Right renal cortex interstitium (tissue), 3 donors: ENCODE measurements at places on chromosomes 12 and 14. TPM values are rescaled to one million over a fixed set of nuclear protein-coding genes. Genes with fewer than 3 reads are reported as not detected.

The CD69 gene
- polyA plus RNA-seq: 3.8 TPM

The TMEM229B gene
- 3.0 TPM for polyA plus RNA-seq

DNA sequence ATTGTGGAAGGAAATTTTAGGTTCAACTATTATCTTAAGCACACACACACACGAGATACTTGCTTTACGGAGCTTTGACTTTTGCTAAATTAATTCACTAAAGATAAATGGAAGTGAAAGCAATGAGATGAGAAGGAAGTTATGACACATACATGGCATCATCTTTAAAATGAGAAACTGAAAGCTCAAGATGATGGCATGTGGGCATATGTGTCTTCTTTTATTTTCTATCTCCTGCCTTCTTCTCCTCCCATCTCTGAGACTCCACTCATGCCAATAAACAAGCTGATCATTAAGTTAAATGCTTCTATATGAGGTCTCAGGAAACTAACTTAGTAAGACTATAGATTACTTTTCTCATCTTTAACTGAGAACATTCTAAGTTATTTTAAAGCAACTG is 216.7 kb downstream of the MED13L start:
- DNase-seq: no peak

The SERPINA12 gene
- 0.29 TPM for polyA plus RNA-seq

The HOXC10 gene
- polyA plus RNA-seq: 63.5 TPM

DNA sequence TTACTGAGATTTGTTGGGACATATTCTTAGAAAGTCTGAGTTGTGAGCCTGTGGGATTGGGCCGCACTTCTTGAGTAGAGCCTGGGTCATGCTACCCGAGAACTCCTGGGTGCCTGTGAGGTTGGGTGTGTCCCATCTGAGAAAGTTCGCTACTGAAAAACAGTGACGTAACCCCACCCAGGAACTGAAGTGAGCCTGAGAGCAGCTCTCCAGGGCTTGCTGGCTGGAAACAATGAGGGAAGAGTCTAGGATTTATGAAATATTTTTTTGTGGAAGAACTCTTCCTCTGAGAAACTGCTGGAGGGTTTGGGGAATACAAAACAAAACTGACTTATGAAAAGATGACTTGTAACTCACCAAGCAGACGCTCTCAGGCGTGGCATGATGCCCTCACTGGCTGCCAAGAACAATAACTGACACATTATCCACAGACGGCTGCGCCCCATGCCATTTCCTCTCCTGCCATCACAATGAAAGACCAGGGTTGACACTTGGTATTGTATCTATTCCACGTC is 69.2 kb downstream of the RASSF3 start:
- DNase-seq: no peak

The RAB35 gene
- 34.4 TPM for polyA plus RNA-seq

DNA sequence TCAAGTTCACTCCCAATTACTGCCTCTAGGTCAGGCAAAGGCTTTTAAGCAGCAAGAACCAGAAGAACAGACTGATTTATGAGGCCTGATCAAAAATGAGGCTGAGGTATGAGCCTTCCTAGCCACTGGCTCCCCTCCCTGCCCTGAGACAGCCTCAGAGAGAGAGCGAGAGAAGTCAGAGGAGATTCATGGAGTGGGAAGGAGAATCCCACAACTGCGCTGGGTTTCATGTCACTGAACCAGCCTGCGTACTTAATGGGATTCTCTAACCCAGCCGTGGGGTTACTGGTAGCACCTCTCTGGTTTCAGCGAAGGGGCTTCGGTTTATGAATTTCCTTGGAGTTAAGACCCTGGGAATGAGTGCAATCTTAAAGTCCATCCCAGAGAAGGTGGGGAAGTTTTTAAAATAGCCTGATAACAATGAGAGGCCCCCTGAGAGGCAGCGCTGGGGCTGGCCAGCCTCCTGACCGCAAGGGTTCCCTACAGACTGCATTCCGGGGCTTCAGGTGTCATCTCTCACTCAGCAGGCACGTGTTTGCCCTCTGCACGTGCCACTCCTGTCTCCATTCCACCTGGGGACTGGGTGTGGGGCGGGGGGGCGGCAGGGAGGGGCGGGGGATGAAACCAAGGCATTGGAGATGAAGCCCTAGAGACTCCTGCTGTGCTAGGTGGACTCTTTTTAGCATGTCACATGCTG is 6.1 kb upstream of the GPRC5A start:
- no peak for DNase-seq

GRCh38 chr14:61153914-61154545 is 127.1 kb downstream of the TMEM30B start:
- DNase-seq: no peak

The SERPINA3 gene
- 0.14 TPM for polyA plus RNA-seq

GRCh38 chr12:98587084-98587483 is 6.4 kb upstream of the SLC25A3 start:
- DNase-seq: no peak

GRCh38 chr14:71319666-71320065 is 412.4 kb downstream of the PCNX1 start:
- no peak for DNase-seq

- DNase-seq: no peak
Observed at GRCh38 chr14:30541318-30541717, 17.6 kb upstream of the G2E3 start.

GRCh38 chr14:61479746-61480502 is 158.5 kb downstream of the PRKCH start:
- no peak for DNase-seq

- no peak for DNase-seq
Observed at GRCh38 chr12:45017916-45018315, 33.0 kb downstream of the DBX2 start.

The SCNN1A gene
- polyA plus RNA-seq: 68.1 TPM

DNA sequence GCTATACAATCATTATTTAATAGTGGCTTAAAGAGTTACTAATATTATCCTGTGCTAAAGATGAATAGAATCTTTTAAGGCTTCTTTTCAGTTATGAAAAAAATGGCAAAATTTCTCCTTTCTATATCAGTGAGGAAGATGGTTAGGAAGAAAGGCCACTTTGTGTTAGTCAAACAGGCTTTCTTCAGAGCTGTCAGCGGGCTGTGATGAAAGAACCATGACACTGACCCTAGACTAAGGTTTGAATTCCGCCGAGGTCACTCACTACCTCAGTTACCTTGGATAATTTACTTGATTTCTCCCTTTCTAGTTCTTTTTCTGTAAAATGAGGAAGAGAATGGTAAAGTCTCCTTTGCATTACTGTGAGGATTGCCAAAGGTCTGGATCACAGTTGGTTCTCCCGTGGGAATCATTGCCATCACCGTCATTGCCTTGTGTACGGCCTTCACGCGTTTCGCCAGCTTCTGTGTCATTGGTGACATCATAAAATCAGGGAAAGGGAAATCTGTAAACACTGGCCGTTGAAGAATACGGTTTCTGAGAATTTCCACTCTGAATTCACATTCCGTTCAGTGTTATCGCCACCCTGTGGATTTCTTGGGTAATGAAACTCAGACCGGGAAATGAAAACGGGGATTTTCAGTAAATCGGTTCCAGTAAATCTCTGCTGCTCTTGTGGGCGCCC is 26.7 kb upstream of the YBX3 start:
- DNase-seq: peak; percentile 81

DNA sequence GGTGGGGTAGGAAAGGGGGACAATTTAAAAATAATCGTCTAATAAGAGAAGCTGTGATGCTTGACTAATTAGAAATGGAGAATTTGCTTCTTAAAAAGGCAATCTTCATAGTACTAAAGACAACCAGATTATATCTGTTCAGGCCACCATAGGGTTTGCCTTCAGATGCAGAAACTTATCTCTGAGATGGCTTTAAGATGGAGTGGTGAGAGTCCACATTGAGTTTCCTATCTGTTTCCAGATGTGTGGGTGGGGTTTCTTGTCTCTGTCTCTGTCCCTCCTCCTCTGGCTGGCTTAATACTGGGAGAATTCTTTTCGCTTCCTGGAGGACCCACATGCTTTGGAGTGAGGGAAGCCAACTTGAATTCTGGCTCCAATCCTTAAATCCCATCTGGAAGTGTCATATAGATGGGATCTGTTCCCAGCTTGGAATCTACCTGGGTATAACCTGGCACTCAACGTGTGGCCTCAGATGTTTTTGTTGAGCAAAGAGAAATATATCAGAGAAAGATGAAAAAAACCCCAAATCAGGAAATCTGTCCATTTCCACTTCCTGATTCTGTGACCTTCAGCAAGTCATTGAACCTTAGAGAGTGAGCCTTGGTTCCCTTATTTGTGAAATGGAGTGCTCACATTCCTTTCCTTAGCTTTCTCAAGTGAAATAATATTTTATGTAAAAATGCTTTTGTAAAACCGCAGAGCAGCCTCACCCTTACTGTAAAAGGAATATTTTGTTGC is 66.4 kb downstream of the CHST11 start:
- DNase-seq: no peak

- DNase-seq: no peak
Observed at GRCh38 chr14:79878785-79879184, 332.5 kb downstream of the DIO2 start.

The CCDC197 gene
- polyA plus RNA-seq: not detected

- no peak for DNase-seq
Observed at GRCh38 chr14:89418976-89419375, 1.9 kb upstream of the FOXN3 start.

GRCh38 chr14:32044454-32044853 is 32.6 kb upstream of the ARHGAP5 start:
- no peak for DNase-seq

DNA sequence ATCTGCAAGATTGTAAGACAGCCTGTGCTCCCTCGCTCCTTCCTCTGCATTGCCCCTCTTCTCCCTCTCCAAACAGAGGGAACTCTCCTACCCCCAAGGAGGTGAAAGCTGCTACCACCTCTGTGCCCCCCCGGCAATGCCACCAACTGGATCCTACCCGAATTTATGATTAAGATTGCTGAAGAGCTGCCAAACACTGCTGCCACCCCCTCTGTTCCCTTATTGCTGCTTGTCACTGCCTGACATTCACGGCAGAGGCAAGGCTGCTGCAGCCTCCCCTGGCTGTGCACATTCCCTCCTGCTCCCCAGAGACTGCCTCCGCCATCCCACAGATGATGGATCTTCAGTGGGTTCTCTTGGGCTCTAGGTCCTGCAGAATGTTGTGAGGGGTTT is 37.4 kb downstream of the DAD1 start:
- no peak for DNase-seq

DNA sequence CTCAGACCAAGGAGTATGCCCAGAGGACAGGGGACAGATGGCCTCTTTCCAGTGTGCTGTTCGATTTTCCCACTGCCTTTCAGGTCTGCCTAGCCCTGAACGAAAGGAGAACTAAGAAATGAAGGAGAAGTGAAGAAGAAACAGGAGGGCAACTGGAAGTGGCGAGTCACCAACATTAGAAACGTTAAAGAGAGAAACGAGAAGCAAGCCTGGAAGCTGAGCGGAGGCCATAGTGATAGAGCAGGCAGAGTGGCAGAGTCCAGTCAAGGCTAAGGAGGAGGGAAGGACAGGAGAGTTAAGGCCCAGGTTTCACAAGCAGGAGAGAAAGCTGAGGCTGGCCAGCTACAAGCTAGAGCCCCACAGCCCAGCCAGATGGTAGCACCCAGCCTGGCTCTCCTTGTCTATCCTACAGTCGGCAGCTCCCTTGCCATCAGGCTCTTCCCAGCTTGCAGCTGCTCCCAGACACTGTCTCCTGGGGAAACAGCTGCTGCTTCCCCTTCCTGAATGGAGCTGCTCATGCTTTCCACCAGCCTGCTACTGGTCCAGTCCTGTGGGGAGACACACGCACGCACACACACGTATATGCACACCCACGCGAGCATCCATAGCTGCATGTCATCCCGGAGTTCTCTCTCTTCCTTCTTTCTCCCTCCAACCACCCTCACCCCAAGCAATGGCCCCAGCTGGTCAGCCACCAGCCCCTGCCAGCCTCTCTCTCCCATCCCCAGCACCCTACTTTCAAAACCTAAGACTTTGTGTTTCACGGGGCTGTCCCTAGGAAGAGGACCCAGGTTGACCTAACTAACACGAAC is 139.7 kb upstream of the CCND2 start:
- no peak for DNase-seq

- no peak for DNase-seq
Observed at GRCh38 chr12:15842108-15842507, 40.1 kb upstream of the STRAP start.

- DNase-seq: no peak
Observed at GRCh38 chr12:68020049-68020448, 30.8 kb downstream of the IFNG-AS1 start.

The PRIMA1 gene
- 1.1 TPM for polyA plus RNA-seq

DNA sequence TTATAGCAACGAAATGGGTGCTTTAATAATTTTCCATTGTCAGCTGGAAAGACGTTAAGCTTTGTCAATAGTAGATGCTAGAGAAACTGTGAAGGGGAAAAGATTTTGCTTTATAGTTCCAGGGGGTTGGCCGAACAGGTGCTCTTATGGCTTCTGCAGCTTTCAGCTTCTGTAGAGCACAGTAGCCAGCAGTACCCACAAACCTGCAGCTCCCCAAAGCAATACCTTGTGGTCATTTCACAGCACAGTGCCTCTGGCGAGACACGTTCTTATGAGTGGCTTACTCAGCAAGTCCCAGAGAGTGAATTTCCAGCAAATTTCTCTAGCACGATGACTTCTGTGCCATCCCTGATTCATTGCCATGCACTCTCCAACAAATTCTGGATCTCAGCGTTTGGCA is 416.3 kb upstream of the ATP2B1 start:
- DNase-seq: no peak

The ETFBKMT gene
- polyA plus RNA-seq: 4.5 TPM

DNA sequence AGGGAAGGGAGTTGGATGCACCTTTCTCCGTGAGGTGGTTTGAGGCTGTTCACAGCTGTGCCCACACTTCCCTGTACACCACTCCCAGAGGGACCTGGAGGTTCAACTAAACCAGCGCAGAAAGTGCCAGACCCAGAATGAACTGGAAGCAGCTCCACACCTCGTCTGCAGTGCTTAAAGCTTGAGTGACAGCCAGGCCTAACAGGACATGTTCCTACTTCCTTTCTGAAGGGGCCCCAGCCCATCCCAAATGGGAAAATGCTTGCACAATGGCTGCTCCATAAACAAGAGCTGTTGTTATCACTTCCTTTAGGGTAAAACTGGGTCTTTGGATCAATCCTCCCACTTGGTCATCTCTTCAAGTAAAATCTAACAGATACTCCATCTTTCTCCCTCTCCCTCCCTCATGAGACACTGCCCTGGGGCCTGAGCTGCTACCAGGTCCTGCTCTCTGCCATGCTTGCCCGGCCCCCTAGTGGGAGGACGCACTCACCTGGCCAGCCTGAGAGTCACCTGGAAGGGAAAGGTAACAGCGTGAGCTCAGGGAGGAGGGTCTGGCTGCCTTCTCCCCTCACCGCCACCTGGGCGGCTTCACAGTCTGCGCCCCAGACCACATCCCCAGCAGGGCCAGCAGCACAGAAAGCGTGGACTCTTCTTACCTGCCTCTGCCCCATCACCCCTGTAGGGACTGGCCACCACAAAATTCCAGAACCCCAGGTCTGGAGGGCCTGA is 33.5 kb downstream of the ISCA2 start:
- DNase-seq: no peak
